CD4-positive, alpha-beta T cell treated with Interleukin-2 at 100 ng/mL for 4 hours (primary cell): ENCODE measurements at places on chromosomes 5 and 9.

DNA sequence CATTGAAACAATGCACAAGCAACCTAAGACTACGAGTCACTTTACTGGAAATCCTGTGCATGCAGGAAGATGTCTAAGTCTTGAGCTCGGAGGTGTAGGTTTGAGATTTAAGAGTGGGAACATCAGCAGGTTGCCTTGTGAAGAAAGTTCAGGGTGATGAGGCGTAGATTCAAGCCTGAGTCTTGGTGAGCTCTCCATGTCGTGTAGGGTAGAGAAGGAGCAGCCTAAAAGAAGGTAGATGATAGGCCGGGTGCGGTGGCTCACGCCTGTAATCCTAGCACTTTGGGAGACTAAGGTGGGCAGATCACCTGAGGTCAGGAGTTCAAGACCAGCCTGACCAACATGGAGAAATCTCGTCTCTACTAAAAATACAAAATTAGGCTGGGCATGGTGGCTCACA, 30.2 kb upstream of the ANKRD18A start:
- DNase-seq = no peak

DNA sequence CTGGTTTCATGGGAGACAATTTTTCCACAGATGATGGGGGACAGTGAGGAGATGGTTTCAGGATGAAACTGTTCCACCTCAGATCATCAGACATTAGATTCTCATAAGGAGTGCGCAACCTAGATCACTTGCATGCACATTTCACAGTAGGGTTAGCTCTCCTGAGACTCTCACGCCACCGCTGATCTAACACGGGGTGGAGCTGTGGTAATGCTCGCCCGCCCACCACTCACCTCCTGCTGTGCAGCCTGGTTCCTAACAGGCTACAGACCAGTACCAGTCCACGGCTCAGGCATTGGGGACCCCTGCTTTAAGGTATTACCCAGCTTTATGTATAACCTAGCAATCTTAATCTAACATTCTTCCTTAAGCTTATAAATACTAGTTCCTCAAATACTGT, 35.6 kb downstream of the TTC39B start:
- DNase-seq = peak; percentile 27

DNA sequence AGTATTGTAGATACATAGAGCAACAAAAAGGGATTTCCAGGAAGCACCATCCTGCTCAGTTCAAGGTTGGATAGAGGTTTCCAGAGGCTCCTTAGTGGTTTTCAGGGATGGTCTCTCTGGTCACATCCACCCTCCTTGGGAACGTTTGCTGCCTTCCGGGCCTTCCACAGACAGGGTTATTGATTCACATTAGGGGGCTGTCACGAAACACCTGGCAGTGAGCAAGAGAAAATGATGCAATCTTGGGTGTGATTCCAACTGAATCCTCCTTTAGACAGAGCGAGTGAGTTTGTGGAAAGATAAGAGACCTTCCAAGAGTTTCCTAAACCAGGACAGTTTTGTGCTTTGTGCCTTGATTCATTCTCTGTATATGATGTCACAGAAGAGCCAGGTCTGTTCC, 43.8 kb upstream of the CTSL start:
- no peak for DNase-seq

DNA sequence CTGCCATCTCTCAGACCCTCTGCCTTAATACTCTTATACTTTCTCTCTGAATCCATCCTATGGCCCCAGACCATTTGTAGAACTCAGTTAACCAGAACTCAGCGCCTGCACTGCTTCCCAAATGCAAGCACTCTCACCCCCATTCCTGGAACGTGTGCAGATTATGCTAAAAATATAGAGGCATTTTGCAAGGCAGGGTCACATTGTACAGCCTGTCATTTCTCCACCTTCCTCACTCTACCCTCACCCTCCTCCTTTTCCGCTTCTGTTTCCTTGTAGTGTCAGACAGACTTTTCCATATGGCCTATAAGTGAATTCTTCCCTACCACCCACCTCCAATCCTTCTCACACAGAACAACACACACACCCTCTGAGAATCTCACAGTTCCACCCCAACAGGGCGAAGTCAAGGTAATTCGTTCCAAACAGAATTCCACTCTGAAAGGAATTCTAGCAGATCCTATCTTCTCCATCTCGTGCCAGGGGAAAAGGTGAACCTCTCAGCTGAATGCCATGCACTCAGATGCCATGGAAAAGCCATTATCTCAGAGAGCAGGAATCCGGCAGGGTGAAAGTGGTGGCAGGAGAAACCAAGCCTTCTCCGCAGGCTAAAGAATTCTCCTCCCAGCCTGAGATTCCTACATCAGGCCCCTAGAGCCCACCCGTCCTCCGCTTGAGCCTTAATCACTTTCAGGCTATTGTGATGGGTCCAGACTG, 25.3 kb downstream of the GGTA1 start:
- DNase-seq = no peak

- DNase-seq = no peak
Observed at GRCh38 chr9:71514344-71514975, 253.9 kb downstream of the CEMIP2 start.

- no peak for DNase-seq
Observed at GRCh38 chr5:18113721-18114120, 479.5 kb downstream of the TAF11L14 start.

DNA sequence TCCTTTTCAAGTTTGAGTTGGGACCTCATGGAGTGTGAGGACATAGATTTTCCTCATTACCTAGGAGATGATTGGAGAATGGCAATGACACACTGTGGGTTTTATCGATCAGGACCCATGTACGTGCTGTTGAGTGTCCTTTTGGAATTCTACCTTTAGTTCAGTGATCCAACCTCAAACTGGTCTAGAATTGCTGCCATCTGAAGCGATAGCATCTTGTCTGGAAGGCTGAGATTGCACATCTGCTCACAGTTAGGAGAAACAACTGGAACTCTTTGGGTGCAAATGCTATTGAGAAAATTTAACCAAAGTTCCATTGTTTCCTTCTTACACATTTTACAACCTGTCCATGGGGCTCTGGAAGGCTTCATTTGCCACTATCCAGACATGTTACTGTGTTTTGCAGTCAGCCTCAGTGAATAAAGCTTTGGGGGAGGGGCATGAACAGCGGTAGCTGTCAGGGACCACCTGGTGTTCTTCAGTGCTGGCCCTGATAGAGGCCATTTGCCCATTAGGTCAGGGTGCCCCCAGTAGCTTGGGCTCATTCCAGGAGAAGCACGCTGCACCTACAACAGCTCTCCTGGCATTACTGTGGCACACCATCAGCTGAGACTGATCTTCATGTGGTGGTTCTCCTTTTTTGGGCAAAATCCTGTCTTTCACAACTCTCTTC, 123.1 kb downstream of the PDE8B start:
- no peak for DNase-seq

- no peak for DNase-seq
Observed at GRCh38 chr5:168583742-168584482, 4.7 kb upstream of the PANK3 start.

DNA sequence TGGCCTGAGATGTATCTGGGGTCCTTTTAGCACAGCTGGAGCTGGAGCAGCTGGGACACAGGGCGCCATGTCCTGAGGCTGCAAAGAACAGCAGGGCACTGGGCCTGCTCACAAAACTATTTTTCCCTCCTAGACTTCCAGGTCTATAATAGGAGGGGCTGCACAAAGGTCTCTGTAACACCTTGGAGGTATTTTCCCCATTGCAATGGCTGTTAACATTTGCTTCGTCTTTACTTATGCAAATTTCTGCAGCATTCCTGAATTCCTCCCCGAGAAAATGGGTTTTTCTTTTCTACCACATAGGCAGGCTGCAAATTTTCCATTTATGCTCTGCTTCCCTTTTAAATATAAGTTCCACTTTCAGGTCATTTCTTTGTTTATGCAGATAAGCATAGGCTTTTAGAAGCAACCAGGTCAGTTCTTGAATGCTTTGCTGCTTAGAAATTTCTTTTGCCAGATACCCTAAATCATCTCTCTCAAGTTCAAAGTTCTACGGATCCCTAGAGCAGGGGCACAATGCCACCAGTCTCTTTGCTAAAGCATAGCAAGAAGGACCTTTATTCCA, 130.8 kb downstream of the PCSK1 start:
- DNase-seq = no peak

DNA sequence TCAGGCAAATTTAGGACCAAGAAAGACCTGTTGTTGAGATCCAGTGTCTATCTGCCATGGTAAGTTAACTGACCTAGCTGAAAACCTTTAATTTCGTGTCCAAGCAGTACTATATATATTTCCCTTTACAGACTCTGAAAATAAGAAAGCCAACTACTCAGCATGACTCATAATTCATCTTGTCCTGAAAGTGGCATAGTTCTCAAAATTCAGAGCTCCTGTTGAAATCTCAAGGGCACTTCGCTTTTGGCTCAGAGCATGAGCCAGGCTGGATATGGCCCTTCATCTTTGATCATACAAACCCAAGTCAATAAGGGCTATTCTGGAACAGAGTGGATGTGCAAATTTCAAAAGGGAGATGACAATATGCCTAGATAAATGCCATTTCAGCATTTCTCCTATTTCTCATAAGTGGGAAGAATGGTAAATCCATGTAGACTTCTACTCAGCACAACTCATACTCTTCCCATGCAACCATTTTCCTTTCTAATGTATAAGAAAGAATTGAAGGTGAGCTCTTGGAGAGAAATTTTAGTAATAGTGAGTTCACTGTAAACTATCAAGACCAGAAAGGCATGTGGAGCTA, 567.9 kb upstream of the DAB2 start:
- no peak for DNase-seq

GRCh38 chr5:139181835-139182452, 16.2 kb downstream of the SIL1 start:
- DNase-seq = no peak

DNA sequence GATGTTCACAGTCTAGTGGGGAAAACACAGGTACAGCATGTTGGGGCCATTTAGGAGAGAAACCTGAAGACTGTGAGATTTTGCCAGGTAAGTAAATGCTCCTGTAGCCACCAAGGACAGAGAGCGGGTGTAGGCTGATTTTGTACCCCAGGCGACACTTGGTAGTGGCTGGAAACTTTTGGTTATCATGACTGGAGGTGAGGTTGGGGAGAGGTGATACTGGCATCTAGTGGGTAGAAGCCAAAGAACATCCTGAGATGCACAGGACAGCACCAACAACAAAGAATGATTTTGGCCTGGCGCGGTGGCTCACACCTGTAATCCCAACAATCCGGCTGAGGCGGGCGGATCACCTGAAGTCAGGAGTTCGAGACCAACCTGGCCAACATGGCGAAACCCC, 38.8 kb upstream of the PWWP2A start:
- DNase-seq = no peak

DNA sequence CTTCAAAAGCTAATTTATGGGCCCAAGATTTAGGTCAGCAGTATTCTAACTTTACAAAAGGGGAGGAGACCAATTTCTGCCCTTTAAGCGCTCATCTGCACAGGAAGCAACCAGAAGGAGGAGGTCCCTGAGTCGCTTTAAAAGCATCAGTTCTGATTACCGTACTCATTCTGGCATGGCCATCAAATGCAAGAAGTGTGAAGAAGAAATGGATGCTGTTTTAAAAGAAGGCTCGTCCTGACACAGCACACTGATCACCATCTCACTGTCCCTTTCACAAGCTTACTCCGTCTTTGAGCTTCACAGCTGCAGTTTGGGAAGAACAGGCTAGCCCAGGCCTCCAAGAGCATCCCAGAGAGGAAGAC, 17.5 kb downstream of the ZNF608 start:
- DNase-seq = no peak

- DNase-seq = no peak
Observed at GRCh38 chr5:31823472-31823871, 184.5 kb downstream of the PDZD2 start.

- no peak for DNase-seq
Observed at GRCh38 chr5:79834754-79835714, 145.4 kb downstream of the CMYA5 start.

DNA sequence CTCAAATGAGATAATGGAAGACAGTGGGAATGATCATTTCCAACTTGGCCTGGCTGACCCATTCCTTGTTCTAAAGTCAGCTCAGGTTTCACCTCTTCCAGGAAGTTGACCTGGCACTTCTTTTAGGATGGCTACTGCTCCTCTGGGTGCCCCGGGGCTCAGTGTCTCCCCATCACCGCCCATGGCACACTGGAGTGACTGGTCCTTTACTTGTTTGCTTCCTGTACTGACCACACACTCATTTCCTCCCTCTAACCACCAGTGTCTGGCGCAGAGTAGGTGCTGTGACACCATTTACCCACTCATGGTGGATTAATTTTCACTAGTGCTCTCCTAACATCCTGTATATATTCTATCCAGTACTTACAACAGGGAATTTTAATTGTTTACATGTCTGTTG, 183.5 kb downstream of the CDK5RAP2 start:
- no peak for DNase-seq

DNA sequence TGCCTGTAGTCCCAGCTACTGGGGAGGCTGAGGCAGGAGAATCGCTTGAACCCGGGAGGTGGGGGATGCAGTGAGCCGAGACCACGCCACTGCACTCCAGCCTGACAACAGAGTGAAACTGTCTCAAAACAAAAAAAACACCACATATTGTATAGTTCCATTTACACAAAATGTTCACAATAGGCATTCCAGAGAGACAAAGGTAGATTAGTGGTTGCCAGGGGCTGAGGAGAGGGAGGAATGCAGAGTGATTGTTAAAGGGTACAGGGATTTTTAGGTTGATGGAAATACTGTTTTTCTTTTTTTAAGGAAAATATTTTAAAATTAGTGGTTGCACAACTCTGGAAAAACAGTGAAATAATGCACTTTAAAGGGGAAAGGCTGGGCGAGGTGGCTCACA, 19.6 kb downstream of the ETF1 start:
- no peak for DNase-seq

GRCh38 chr9:120926397-120926928, at the start of gene TRAF1:
Gene TRAF1, minus strand, starts transcription at chr9:120926796. Its CDS starts 721 bp downstream, at chr9:120926075.
- peak; percentile 57 for DNase-seq

DNA sequence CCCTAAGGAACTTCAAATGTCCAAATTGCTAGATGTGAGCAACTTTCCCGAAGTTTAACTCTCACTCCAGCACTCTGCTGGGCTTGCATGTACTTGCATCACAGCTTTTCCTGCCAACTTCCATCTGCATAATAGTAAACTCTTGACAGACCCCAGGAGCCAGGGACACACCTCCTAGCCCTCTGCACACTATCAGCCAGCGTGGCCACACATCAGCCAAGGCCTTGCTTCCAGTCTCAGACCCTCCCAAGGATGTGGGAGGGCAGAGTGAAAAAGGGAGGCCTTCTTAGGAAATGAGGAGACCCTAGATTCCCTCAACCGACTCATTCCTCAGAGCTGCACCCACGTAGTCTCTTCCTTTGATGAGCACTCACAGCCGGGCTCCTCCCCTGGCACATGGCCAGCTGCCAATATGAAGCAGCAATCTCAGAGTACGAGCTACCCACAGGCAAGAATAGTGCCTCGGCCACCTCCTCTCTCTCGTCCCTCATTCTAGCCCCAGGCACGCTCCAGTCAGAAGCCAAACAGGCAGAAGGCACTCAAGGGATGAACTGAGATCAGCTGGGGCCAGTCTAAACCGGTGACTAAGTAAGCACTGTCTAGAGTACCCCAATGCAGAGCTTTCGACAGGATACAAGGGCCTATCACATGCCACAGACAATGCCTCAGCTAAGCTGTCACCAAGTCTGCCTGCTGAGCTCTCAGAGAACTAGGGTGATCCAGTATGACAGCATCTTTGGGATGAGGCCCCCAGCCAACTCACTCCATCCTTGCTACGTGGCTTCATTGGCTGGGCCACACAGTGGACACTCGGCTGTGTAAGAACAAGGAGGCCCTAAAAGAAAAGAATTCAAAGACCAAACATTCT, 2.3 kb downstream of the P4HA2 start:
- peak; percentile 13 for DNase-seq

- DNase-seq = no peak
Observed at GRCh38 chr5:26482810-26483375, 555.5 kb downstream of the CDH9 start.
